Cardiac atrium fibroblast (primary cell): ENCODE measurements at places on chromosomes 3 and 15. TPM values are rescaled to one million over a fixed set of nuclear protein-coding genes. Genes with fewer than 3 reads are reported as not detected.

Gene SMARCC1
- 20.4 and 22.8 TPM in 2 replicates for total RNA-seq

Gene FOXL2NB
- not detected in 2 replicates for total RNA-seq

Gene GLDN
- 0.36 TPM in 1 of 2 replicates, not detected in the other for total RNA-seq

Gene GCSAM
- 0.81 TPM in 1 of 2 replicates, not detected in the other for total RNA-seq

Gene GRIP2
- under 0.01 TPM in 1 of 2 replicates, not detected in the other for total RNA-seq

Gene SLC12A8
- total RNA-seq = 3.4 and 4.0 TPM in 2 replicates

Gene POLQ
- total RNA-seq = 0.36 and 0.97 TPM in 2 replicates

Gene ZNF385D
- total RNA-seq = 0.72 and 1.5 TPM in 2 replicates

Gene HHATL
- total RNA-seq = not detected in 2 replicates

Gene COL6A5
- not detected in 2 replicates for total RNA-seq

Gene ADCY5
- total RNA-seq = 0.18 and 0.65 TPM in 2 replicates

Gene CCDC33
- not detected in 2 replicates for total RNA-seq

Gene RASL12
- total RNA-seq = 3.1 and 4.2 TPM in 2 replicates

Gene ACP3
- total RNA-seq = 1.5 and 1.8 TPM in 2 replicates
